Pulmonary artery endothelial cell (primary cell): ENCODE measurements at places on chromosomes 7 and 10. TPM values are rescaled to one million over a fixed set of nuclear protein-coding genes. Genes with fewer than 3 reads are reported as not detected.

PTPN20 gene
- 0.26 and 1.7 TPM in 2 replicates for total RNA-seq

CALML3 gene
- not detected in 2 replicates for total RNA-seq

C7orf33 gene
- not detected in 2 replicates for total RNA-seq

NPSR1 gene
- not detected in 2 replicates for total RNA-seq

NEBL gene
- 0.71 and 1.4 TPM in 2 replicates for total RNA-seq

UPK3BL1 gene
- total RNA-seq = 5.3 and 8.6 TPM in 2 replicates

MRPS24 gene
- 64.0 and 87.2 TPM in 2 replicates for total RNA-seq

CALY gene
- total RNA-seq = not detected in 2 replicates

RELN gene
- total RNA-seq = 1.0 and 7.9 TPM in 2 replicates

ZNF503 gene
- 0.71 and 1.3 TPM in 2 replicates for total RNA-seq

ELFN1 gene
- total RNA-seq = 0.79 and 1.2 TPM in 2 replicates

SPDYE11 gene
- not detected in 2 replicates for total RNA-seq

SLC26A3 gene
- not detected in 2 replicates for total RNA-seq
